ENCODE measurements at places on chromosomes 13 and 19.

- DNase-seq = no peak
Measured at GRCh38 chr13:110225003-110225402, 82.0 kb downstream of the COL4A1 start.

GRCh38 chr19:633786-634639, 676 bp upstream of the POLRMT start:
- no peak for DNase-seq

DNA sequence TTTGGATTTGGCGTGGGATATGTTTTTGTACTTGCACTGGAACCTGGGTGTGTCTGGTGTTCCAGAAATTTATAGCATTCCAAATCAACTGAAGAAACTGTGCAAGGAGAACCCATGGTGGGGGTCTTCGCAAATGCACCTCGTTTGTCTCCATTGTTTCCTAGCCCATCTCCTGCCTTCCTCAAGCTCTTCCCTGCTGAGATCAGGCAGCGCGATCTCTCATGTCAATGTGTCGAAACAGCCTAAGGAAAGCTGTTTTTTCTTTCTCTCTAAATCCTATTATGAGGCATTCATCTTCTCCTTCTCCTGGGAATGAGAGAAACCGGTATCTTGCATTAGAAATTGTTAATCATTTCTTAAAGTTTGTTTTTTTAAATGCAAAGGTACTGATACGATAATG, 131.0 kb downstream of the KLF5 start:
- DNase-seq = no peak

- no peak for DNase-seq
Measured at GRCh38 chr19:18671303-18672043, 12.0 kb upstream of the CRTC1 start.

DNA sequence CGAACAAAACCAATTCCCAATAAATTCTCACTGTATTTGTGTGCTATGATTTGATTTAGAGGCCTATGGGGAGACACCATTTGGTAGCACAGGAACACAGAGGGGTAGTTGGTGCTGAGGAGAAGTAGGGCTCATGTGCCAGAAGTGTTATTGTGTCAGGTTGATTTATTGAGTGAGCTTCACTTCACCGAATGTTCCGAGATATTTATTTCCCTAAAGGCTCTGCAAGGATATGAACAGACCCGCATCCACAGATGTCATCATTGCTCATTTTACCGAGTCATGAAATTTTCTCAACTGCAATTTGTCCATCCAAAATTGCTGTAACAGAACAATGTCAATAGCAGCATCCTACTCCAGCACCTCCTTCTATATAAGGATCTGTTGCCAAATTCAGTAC, 69.5 kb downstream of the DACH1 start:
- no peak for DNase-seq

All from amniotic epithelial cell (primary cell).